ENCODE measurements at places on chromosomes 11 and 22.

DNA sequence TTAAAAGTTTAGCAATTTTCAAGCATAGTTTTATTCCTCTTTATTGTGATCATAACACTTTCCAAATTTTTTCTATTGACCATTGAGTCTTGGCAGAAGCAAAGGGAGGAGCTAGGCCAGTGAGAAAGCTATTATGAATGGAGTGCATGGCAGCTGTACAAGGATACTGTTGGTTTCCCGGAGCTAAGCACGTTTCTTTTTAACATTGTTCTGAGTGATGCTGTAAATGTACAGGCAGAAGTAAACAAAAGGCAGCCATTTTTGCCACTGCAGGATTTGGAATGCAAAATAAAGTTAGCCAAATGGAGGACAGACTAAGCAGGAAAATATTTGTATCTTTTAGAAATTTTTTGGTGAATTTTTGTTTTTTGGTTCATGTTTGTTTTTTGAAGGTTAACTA, 16.2 kb downstream of the CBL start:
- DNase-seq, result no peak

- peak; percentile 45 for DNase-seq
These were observed 1.2 kb upstream of the ARRB1 start for GRCh38 chr11:75352588-75353206.

GRCh38 chr11:36109590-36109849, 165.7 kb downstream of the LDLRAD3 start:
- no peak for DNase-seq

DNA sequence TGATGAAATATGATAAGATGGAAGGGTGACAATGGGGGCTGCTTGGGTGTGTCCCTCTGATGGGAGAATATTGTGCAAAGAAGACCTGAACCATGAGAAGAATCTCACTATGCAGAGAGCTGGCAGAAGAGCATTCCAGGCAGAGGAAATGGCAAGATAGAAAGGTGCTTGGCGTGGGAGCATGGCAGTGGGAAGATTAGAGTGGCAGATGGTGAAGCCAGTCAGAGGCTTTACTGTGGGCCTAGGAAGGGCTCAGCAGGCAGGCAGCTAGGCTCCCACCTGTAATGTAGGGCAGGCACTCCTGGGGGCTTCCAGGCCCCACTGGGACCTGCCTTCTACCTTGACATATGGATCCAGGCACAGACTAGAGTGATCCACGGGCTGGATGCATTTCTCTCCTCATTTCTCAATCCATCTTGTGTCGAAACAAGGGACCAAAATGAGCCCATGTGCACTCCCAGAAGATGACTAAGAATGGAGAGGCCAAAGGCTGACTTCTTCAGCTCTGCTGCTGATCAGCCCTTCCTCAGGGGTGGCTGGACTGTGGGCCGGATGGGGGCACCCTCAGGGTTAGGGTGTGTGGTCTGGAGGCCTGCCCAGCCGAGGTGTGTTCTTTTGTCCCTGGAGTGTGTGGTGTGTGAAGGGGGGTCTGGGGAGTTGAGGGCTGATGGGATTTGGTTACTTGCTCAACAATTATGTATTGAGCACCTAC, 88.3 kb downstream of the TSPAN18 start:
- no peak for DNase-seq

- DNase-seq, result no peak
These were observed 30.5 kb downstream of the NFAM1 start for GRCh38 chr22:42401535-42402334.

DNA sequence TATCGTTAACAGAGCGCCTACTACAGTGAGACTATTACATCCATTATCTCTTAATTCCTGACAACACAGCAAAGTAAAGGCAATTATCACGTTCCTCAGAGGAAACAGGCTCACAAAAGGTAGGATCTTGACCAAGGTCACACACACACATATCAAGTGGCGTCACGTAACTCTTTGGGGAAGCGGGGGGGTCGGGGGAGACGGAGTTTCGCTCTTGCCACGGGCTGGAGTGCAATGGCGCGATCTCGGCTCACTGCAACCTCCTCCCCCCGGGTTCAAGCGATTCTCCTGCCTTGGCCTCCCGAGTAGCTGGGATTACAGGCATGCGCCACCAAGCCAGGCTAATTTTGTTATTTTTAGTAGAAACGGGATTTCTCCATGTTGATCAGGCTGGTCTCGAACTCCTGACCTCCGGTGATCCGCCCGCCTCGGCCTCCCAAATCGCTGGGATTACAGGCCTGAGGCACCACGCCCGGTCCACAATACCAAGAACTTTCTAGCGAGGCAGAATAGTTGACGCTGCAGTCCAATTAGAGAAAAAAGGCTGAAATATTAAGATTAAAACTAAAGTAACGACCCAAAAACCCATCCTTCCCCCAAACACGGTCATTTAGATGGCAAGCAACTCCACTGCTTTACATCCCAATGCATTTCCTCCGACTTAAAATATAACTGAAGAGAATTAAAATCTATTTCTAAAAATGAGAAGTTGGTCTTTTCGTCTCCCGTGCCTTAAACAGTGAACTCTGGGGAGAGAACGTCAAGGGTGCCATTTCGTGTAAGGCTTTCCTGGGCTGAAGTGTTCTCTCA, 1.2 kb downstream of the DDX17 start:
- peak; percentile 85 for DNase-seq

DNA sequence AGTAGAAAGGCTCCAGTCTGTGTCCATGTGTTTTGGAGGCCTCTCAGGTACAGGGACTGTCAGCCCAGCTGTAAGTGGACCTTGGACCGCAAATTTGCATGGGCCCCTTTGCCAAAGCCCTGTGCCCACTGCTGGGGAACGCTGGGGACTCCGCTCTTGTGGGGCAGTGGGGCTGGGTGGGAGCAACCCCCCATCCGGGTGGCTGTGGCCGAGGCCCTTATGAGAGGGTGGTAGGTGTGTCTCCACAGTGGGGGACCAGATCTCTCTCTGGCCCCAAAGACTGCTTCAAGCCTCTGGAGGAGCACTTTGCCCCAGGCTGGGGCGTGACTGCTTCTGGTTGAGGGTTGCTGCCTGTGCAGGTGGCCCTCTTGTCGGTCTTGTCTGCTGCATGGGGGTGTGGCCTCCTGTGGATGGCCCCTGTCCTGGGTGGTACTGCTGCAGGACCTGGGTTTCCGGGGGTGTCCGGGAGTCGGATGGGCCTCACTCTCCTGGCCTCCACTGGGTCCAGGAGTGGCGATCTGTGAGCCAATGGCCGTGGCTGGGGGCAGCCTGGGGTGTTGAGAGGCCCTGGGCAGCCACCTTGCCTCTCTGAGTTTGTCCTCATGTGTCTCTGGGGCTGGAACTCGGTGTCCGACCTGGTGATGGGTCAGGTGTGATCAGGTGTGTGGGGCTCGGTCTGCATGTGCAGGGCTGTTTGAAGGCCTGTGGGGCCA, 15.9 kb downstream of the KCNQ1 start:
- peak; percentile 66 for DNase-seq

DNA sequence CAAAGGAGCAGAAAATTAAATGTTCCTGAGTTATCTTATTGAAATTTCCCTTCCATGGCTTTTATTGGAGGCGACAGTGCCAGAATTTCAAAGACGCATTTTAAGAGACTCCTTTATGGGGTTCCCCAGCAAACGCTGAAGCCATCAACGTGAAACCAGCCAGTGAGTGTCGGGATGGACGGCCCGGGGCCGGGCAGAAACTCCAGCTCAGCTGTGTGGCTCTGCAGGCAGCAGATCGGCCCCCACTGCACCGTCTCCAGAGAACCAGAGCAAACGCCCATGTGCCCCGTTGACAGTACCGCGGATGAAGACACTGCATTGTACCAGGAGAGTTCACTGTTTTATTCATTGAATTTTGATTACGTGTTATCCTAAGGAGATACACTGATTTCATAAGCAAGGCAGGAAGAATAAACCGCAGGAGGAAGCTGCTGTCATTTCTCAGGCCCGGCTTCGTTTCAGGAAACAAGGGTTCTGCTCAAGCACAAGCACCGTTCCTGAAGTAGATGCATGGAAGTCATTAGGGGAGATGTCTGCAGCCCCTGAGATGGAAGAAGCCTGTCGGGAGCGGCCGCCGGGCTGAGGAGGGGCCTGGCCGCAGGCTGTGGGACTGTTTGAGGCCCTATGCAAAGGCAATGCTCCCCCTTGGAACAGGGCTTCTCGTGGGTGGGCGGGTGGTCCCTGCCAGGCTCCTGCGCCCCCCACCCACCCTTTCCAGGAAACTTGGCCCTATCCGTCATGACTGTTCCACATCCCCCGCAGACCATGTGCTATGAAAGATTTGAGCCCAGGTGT, 639.7 kb downstream of the TBC1D22A start:
- no peak for DNase-seq

DNA sequence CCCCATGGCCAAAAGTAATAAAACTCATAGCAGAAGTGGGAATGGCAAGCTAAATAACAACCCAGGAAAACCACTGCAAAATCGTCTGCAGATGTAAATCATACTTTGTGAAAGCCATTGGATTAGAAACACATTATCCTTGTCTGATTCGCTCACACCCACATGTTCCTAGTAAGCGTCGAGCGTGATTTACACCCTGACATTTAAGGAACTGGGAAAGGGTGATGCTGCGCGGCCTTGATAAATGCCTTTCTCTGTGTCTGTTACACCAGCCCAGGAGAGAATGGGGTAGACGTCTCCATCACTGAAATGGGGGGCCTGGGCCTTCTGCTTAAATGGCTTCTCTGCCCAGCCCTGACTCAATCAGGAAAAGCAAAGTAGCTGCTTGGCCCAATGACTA, 162.7 kb downstream of the NTM start:
- no peak for DNase-seq

- DNase-seq, result no peak
These were observed 11.7 kb downstream of the LIMK2 start for GRCh38 chr22:31223786-31224191.

- peak; percentile 41 for DNase-seq
These were observed 424.6 kb downstream of the BRD1 start for GRCh38 chr22:49403102-49403501.

- peak; percentile 68 for DNase-seq
These were observed 60.0 kb downstream of the MYEOV start for GRCh38 chr11:69353696-69354544.

DNA sequence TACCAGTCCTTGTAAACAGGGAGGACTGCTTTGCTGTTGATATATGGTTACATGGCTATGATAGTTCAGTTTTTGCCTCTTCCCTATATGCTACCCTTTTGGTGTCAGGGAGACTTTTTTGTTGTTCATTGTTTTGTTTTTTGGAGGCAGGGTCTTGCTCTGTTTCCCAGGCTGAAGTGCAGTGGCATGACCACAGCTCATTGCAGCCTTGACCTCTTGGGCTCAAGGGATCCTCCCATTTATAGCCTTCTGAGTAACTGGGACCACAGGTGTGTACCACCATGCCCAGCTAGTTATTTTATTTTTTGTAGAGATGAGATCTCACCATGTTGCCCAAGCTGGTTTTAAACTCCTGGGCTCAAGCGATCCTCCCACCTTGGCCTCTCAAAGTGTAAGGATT, 38.6 kb upstream of the SPTBN2 start:
- DNase-seq, result no peak

DNA sequence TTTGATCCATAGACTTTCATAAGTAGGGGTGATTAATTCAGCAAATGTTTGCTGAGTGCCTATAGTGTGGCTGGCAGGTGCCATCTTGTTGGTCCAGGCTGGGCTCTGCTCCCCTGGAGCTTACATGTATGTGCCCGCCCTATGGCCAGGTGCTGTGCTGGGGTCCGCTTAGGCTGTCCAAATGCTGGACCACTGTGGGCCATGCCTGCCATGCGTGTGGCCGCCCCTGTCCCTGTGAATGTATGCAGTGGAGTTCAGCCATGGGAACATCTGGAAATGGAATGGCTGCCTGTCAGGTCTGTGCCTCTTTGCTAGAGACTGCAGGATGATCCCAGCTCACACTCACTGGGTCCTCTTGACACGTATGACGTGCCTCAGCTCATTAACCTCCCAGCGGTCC, 594.6 kb downstream of the TBC1D22A start:
- peak; percentile 50 for DNase-seq

DNA sequence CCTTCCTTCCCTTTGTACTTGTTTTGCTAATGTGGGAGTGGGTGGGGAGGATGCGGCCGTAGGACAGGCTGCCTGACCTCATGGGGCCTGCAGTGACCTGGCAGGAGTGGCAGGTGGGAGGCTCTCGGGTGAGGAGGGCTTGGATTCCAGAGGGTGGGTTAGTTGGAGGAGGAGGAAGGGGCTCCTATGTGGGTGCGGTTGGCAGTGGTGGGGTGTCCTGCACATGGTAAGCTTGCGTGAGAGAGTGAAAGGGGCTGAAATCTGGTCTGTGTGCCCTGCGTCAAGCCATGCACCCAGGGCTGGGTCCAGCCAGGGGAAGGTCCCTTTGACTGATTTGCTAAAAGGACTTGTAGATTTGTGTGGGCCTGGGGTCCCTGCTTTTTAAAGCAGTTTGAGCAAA, 90.7 kb upstream of the OR4B1 start:
- DNase-seq, result no peak

All from posterior vena cava (tissue), 2 donors.